ENCODE measurements at places on chromosomes 13 and 19.

DNA sequence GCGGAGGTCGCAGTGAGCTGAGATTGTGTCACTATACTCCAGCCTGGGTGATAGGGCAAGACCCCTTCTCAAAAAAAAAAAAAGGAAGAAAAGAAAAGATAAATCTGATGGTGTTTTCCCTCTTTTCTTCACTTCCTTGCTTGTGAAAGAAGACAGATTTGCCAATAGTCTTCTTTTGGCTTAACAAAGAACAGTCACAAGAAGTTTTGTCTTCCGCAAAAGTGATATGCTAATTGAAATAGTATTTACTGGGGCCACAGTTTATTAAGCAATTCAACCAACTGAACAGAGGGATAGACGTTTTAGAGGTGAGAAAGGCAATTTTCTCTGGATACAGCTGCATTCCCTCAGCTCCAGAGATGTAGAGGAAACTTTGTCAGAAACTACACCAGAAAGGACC is 22.9 kb upstream of the PLAUR start:
- DNase-seq: no peak

GRCh38 chr19:42184401-42184861 is 33.0 kb downstream of the DEDD2 start:
- peak; percentile 61 for DNase-seq

GRCh38 chr13:66530158-66530557 is 700.0 kb downstream of the PCDH9 start:
- DNase-seq: no peak

DNA sequence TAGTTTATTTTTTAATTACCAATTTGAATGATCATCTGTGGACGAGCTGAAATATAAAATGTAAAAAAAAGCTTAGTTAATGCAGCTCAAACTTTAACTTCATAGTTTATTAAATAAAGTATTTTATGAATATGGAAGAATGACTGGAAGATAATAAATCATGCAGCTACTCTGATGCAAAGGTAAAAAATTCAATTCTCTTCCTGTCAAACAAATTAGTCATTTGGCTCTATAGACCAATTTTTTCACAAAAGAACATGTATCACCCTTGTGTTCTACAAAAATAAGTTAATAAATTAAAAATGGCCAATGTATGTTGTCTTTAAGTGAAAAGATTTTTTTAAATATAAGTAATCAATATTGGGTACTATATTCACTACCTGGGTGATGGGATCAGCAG is 26.2 kb downstream of the EXOSC8 start:
- DNase-seq: no peak

GRCh38 chr13:102227741-102228140 is 174.1 kb downstream of the FGF14 start:
- DNase-seq: no peak

- DNase-seq: no peak
These were observed 479.1 kb downstream of the SUCLA2 start for GRCh38 chr13:47521890-47522487.

- DNase-seq: no peak
These were observed 146.6 kb downstream of the KLF12 start for GRCh38 chr13:73987618-73988017.
